ENCODE measurements at places on chromosomes 13 and 19. TPM values are rescaled to one million over a fixed set of nuclear protein-coding genes. Genes with fewer than 3 reads are reported as not detected.

- peak; percentile 98 for DNase-seq
These were observed 1.0 kb upstream of the U2AF2 start for GRCh38 chr19:55653651-55654322.

- DNase-seq, result peak; percentile 36
These were observed 593.2 kb downstream of the LMO7 start for GRCh38 chr13:76229281-76229680.

- DNase-seq, result no peak
These were observed 9.0 kb upstream of the HSH2D start for GRCh38 chr19:16134510-16134909.

GRCh38 chr13:110812121-110812868 is 98.8 kb downstream of the ING1 start:
- DNase-seq, result peak; percentile 5

- DNase-seq, result no peak
These were observed 726.4 kb upstream of the GPC6 start for GRCh38 chr13:92500192-92500591.

DNA sequence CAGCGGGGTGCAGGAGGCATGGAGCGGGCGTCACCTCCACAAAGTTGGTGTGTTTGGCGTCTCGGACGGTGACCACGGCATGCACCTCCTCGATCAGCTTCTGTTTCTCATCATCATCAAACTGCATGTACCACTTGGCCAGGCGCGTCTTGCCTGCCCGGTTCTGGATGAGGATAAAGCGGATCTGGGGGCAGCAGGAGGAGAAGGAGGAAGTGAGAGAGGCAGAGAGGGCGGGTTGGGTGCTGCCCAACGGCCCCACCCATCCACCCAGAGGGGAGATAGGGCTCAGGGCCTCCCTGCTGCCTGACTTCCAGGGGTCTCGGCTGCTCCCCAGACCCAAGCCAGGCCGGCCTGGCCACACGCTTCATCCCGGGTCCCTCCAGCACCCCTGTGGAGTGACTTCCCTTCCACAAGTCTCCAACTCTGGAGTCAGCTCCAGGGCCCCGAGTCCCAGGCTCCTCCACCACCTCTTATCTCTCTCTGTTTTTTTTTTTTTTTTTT is 4.6 kb downstream of the AP2S1 start:
- no peak for DNase-seq

DNA sequence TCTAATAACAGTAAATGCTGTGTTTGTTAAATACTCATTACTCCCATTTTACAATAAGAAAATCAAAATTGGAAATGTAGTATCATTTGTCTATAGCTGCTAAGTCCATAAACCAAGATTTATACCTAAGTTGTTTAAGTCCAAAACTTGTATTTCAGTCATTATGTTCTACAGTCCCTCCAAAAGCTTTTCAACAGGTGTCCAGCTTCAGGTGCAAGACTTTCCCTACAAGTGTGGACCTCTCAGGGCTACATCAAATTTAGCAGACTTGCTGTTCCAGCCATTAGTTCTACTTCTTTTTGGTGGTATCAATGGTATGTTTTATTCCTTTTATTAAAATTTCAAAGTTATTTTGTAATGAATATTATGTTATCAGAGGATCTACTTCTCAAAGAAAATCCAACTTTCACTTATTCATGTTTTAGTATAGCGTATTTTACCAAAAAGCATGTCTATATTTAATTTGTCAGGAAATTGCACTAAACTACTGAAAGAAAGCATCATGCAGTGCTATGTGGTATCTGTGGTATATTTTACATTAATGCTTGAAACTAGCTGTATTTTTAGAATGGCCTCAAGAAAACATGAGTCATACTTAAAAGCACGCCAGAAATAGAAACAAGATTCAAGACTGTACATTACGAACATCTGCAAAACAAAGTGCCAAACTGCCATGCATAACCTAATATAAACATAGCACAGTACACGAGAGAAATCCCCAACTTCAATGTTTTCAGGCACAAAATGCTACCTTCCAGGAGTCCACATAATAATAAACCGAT is 44.5 kb downstream of the VWA8 start:
- peak; percentile 75 for DNase-seq

DNA sequence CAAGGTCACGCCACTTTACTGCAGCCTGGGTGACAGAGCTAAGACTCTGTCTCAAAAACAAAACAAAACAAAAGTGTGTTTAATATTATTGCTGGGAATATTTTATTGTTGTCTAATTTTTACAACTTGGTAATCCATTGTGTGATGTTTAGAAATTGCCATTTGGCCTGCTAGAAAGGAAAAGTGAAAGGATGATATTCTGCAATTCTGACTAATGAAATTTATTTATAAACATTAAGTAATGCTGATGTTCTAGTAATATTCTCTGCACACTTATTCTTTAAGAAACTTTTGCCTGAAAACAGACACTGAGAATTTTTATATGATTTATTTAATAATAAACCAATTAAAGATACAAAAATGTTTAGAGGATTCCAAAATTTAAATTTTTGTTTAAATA is 87.4 kb downstream of the ELF1 start:
- DNase-seq, result no peak

GRCh38 chr19:998064-998463 is 2.2 kb upstream of the GRIN3B start:
- no peak for DNase-seq

DNA sequence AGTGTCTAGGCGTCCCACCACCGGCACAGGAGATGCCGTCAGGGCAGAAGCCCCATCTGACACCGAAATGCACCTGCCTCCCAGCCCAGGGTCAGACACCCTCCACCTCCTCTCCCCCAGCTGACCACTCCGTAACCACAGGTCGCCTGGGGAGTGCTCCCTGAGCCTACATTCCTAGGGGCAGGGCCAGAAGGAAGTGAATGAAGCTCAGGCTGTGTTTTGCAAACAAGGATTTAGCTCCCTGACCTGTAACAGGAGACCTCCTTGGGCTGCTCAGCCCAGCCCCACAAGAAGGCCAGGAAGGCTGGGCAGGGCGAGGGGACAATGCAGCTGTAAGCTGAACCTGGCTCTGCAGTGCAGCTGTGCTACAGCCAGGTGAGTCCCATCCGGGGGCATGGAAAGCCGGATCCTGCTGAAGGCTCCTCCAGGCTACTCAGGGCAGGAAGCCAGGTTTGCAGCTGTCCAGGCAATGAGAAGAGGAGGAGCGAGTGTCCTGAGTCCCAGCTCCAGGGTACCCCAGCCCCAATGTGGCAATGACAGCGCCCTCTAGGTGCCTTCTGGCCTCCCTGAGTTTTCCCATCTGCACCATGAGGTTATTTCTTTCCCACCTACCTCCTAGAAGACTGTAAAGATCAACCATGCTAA is 42.1 kb downstream of the RHPN2 start:
- no peak for DNase-seq

GRCh38 chr13:76600081-76600480 is 286.1 kb downstream of the KCTD12 start:
- DNase-seq, result peak; percentile 18

GRCh38 chr19:34179066-34179465 is 6.8 kb downstream of the LSM14A start:
- DNase-seq, result no peak

DNA sequence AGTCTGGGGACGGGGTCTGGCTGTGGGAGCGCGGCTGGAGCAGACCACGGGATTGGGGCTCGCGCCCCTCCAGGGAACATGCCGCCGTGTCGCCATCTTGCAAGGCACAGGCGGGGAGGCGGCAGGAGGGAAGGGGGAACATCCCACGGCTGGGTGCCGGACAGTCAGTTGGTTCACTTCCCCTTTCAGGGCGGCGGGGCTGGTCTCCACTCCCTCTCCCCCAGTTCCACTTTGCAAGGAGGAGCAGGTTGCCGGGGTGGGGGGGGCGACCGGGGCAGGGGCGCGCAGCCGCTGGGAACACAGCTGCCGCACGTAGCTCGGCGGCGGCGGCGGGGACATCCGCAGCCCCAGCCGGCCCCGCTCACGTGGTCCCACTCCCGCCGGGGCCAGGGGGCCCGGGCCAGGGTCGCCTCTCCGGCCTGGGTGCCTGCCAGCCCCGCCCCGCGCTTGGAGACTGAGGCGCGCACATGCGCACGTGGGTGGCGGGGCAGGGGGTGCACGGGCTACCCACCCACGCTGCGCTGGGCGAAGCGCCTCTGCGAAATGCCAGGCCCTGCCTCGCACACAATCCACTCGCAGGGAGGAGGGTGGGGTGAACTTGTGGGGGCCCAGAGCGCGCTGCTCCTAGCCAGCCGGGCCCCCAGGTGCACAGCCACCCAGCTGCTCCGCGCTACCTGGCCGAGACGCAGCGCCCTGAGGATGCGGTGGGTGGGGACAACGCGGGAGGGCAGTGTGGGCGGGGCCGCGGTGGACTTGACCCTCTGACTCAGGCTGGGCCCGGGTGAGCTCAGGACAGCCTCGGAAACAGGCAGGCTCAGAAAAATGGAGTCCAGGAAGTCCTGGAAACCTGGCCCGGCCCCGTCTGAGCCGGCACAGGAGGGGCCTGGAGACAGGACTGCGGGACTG is 6.4 kb downstream of the KLF16 start:
- peak; percentile 81 for DNase-seq

DNA sequence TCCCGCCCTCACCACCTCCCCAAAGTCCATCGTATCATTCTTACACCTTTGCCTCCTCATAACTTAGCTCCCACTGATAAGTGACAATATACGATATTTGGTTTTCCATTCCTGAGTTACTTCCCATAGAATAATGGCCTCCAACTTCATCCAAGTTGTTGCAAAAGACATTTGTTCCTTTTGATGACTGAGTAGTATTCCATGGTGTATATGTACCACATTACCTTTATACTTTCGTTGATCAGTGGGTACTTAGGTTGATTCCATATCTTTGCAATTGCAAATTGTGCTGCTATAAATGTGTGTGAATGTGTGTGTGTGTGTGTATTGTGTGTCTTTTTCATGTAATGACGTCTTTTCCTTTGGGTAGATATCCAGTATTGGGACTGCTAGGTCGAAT is 109.6 kb downstream of the ZNF536 start:
- DNase-seq, result no peak

DNA sequence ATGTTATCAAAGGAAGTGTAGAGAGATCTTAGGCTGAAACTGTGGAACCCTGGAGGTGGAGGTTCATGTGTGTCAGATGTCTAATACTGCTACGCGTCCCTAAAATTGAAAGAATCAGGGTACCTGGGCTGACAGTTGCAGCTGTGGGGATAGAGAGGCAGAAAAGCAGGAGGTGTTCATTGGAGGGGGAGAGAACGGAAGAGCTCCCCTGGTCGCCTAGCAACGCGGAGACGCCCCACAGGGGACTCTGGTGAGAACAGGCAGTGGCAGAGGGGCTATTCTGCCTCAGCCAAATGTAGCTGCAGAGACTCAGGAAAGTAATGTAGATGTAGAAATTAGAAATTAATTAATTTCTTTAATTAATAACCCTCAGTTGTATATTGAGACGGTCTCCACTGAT is 10.1 kb upstream of the ZNF835 start:
- no peak for DNase-seq

DNA sequence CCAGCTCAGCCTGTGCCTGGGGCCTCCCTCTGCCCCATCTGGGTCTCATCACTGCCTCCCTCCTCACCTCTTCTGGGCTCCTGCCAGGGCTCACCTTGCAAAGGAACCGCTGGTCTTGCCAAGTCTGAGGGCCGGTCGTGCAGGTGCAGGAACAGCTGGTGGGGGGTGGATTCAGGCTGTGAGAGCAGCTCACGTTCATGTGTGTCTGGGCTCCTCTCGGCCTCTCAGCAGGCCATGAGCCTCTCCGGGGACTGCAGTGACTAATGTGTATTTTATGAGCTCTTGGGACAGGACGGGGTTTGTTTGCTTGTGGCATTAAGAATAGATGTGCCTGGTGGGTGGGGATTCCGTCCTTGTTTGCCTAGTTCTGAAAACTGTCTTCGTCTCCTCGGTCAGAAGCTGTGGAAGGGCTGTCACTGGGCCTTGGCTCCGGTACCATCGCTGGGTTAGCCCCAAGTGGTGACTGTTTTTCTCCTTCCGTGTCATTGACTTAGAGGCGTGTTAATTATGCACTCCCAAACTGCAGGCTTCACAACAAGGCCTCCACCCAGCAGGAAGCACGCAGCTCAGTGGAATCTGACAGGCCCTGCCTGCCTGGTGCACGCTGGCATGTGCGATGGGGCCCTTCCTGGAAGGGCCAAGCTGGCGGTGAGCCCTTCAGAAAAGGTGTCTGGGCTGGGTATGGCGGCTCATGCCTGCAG is 77.6 kb downstream of the KDM4B start:
- DNase-seq, result peak; percentile 85

- DNase-seq, result no peak
These were observed 376.1 kb downstream of the DLEU7 start for GRCh38 chr13:50467156-50468110.

DNA sequence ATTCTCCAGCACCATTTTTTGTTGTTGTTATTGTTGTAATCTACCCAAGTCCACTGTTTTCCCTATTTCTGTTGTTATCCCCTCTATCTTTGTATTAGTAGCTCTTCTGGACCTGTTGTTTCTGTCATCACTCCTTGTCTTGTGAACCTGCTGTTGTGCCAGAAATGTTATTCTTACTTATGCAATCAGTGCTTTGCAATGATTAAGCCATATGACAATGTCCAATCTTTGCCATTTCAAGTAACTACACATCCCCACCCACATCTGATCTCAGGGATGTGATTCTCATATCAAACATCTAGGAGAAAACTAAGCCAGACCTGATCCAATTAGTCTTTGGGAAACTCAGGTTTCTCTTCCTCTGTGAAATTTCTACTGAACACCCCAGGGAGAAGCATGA is 472.6 kb upstream of the KLHL1 start:
- no peak for DNase-seq

- no peak for DNase-seq
These were observed 156.2 kb downstream of the COG6 start for GRCh38 chr13:39811696-39812095.

DNA sequence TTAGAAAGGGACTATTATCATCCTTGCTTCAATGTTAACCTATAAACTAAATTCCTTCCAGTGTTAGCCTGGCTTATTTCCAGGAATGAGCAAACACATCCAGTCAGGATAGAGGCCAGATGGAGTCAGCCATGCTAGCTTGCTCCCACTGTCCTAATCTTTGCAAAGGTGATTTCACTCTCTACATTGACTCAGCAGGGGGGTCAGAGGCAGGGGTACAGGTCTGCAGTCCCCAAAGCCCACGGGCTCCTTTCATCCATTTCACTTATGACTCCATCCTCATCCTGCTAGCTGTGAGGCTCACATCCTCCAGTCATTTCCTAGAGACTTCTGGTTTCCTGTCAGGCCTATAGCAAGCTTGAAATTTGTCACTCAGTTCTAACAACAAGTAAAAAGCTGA is 63.4 kb upstream of the CEACAM8 start:
- no peak for DNase-seq

DNA sequence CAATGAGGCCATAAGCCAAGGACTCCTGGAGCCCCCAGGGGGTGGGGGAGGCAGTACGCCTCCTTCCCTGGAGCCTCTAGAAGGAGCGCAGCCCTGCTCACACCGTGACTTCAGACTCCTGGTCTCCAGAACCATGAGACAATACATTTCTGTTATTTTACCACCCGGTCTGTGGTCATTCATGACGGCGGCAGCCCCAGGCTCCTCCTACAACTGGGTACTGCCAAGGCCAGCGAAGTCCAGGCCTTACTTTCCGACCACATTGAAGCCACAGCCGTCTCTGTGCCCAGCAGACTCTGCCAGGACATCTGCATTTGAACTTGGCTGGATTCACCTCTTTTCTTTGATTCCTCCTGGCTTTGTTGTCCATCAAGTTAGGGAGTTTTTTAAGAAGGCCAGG is 10.5 kb downstream of the GNG7 start:
- no peak for DNase-seq

ATP1A3 gene
- total RNA-seq, result 0.19 TPM

WDR88 gene
- not detected for total RNA-seq

C5AR1 gene
- not detected for total RNA-seq

C19orf81 gene
- not detected for total RNA-seq

GRK1 gene
- not detected for total RNA-seq

PSG4 gene
- 0.98 TPM for total RNA-seq

URAD gene
- not detected for total RNA-seq

SCEL gene
- total RNA-seq, result not detected

CYP2A7 gene
- not detected for total RNA-seq

Data from LHCN-M2 (cell line).